ENCODE measurements at places on chromosomes 13 and 19. TPM values are rescaled to one million over a fixed set of nuclear protein-coding genes. Genes with fewer than 3 reads are reported as not detected.

CACNG7 gene
- total RNA-seq = 8.7 TPM

LGALS4 gene
- total RNA-seq = 0.35 TPM

TMPRSS9 gene
- total RNA-seq = not detected

TMEM238 gene
- total RNA-seq = 9.3 TPM

RASA3 gene
- 8.5 TPM for total RNA-seq

ZNF418 gene
- 1.5 TPM for total RNA-seq

FBXO17 gene
- total RNA-seq = 62.2 TPM

ZNF600 gene
- 0.21 TPM for total RNA-seq

TPGS1 gene
- total RNA-seq = 17.9 TPM

CKM gene
- total RNA-seq = 0.05 TPM

KLK15 gene
- total RNA-seq = not detected

ZNF285 gene
- 2.3 TPM for total RNA-seq

PALM3 gene
- total RNA-seq = 1.8 TPM

SIGLECL1 gene
- total RNA-seq = not detected

DIAPH3 gene
- total RNA-seq = 7.5 TPM

RCBTB2 gene
- total RNA-seq = 1.0 TPM

C13orf42 gene
- total RNA-seq = not detected

DLL3 gene
- 11.1 TPM for total RNA-seq

IGFL2 gene
- 0.86 TPM for total RNA-seq

NTF4 gene
- 0.72 TPM for total RNA-seq

GJA3 gene
- 1.1 TPM for total RNA-seq

FAM216B gene
- total RNA-seq = not detected

EXOC3L2 gene
- 1.8 TPM for total RNA-seq

ZMYM5 gene
- 5.7 TPM for total RNA-seq

SYNGR4 gene
- 3.0 TPM for total RNA-seq

IL17D gene
- 1.5 TPM for total RNA-seq

Data from A549 treated with AZD2906 at 1 μM for 4 hours (cell line).